Kidney (tissue), 22 donors: ENCODE measurements at places on chromosomes 3 and 15. TPM values are rescaled to one million over a fixed set of nuclear protein-coding genes. Genes with fewer than 3 reads are reported as not detected.

- peak; percentile 68 for DNase-seq
These were observed 46.0 kb downstream of the GALK2 start for GRCh38 chr15:49215768-49216739.

Gene FGF7
- total RNA-seq: 23.8 TPM

Gene CCR8
- 0.19 TPM for total RNA-seq

Gene EPHA3
- 6.5 TPM for total RNA-seq

Gene DUOXA2
- total RNA-seq: not detected

Gene C3orf20
- 0.16 TPM for total RNA-seq

Gene KBTBD13
- 0.06 TPM for total RNA-seq

GRCh38 chr3:15345066-15345607 is 12.8 kb upstream of the SH3BP5 start:
- no peak for DNase-seq

DNA sequence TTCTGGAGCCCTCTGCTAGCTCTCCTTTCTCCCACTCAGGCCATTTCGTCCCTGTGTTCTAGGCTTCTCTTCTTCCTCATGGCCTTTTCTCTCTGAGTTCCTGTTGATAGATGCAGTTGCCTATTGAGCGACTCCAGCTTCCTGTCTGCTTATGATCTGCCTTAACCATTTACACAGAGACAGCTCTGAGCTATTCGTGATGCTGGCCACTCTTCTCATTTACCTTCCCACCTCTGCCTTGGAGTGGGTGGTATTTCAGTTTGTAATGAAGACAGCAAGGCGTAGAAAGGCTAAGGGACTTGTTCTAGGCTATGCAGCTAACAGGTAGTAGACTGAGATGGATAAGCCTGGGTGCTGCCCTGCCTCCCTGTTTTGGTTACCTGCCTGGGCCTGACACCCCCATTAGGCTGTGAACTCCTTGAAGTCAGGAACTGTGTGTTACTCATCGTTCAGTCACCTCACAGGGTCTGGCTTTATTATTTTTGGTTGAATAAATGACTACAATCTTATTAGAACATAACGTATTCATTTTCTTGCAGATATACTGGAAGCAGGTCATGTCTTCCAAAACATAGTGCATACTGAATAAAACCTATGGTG is 12.6 kb upstream of the ZBTB47 start:
- DNase-seq: no peak
